Stimulated activated CD4-positive, alpha-beta T cell treated with anti-CD3 and anti-CD28 coated beads, Interleukin-1b, Interleukin-23, amount 100 ng/mL, for 1 hour (primary cell): ENCODE measurements at places on chromosomes 1 and 21.

- DNase-seq: no peak
Measured at GRCh38 chr1:13737398-13737797, 37.4 kb downstream of the PRDM2 start.

GRCh38 chr1:198627436-198628066, 11.3 kb upstream of the PTPRC start:
- DNase-seq: no peak

DNA sequence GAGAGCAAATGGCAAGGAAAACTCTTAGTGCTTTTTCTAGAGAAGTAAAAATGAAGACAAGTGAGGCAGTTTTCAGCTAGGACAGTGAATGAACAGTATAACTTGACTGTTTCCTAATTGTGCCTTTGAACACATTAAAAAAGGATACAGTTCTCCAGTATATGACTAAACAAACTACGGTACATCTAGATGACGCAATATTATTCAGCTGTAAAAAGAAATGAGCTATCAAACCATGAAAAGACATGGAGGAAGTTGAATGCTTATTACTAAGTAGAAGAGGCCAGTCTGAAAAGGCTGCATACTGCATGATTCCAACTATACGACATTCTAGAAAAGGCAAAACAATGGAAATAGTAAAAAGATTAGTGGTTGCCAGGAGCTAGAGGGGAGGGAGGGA, 206.3 kb downstream of the SIPA1L2 start:
- no peak for DNase-seq

- no peak for DNase-seq
Measured at GRCh38 chr1:4976859-4977440, 322.5 kb downstream of the AJAP1 start.

GRCh38 chr1:225651872-225652728, 823 bp downstream of the ENAH start:
- no peak for DNase-seq

GRCh38 chr1:53981220-53981619, 35.1 kb downstream of the LRRC42 start:
- DNase-seq: no peak
